ENCODE measurements at places on chromosomes 6 and 20.

GRCh38 chr20:38092915-38093314, 59.4 kb downstream of the RPRD1B start:
- DNase-seq, result no peak

DNA sequence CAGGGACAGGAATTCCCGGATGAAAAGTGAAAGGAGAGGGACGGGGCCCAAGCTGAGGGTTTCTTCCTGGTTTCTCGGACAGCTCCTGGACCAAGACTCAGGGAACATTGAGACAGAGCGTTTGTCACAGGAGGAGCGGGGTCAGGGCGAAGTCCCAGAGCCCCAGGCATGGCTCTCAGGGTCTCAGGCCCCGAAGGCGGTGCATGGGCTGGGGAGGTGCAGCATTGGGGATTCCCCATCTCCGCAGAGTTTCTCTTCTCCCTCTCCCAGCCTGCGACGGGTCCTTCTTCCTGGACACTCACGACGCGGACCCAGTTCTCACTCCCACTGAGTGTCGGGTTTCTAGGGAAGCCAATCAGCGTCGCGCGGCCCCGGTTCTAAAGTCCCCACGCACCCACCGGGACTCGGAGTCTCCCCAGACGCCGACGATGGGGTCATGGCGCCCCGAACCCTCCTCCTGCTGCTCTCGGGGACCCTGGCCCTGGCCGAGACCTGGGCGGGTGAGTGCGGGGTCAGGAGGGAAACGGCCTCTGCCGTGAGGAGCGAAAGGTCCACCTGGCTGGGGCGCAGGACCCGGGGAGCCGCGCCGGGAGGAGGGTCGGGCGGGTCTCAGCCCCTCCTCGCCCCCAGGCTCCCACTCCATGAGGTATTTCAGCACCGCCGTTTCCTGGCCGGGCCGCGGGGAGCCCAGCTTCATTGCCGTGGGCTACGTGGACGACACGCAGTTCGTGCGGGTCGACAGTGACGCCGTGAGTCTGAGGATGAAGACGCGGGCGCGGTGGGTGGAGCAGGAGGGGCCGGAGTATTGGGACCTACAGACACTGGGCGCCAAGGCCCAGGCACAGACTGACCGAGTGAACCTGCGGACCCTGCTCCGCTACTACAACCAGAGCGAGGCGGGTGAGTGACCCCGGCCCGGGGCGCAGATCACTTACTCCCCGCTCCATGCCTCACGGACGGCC, 54.6 kb upstream of the POLR1H start:
- no peak for DNase-seq

DNA sequence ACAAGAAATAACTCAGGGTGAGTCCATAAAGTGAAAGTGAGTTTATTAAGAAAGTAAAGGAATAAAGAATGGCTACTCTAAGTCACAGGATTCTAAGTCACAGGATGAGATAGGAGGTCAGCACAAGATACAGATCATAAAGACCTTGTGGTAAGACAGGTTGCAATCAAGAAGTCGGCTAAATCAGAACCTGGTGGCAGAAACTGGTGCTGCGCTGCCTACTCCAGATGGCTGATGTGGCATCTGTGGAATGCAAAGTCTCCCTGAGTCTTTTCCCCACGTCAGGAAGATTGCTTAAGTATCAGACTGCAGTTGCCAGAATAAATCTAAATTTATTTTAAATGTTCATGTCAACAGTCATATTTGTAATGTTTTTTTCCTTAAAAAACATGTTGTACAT, 10.7 kb upstream of the KCNK15 start:
- no peak for DNase-seq

DNA sequence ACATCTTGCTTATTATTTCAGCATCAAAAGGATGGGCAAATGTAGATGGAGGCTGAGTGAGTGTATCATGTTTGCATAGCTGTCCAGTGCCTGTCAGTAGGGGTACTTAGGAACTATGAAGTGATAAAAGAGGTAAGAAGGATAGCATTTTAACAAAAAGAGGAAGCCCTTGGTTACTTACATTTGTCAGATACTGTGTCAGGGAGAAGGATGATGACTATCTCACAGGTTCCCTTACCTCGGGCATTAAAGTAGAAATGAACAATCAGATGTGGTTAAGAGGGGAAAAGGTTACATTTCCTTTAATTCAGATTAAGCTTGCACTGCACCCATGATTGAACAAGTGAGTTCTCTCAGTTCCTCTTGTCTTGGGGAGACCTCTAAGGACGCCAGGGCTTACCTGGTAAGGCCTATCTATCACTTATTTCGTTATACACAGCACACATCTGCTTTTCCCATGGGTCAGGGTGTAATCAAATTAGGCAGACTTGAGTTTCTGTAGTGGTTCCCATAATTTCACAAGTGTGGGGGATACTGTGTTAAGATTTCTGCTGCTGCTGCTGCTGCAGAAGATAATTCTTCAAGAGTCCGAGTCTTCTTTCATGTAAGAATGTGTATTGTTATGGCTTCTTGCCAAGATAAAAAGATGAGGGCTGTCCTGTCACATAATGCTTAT, 4.5 kb downstream of the FOXO3 start:
- no peak for DNase-seq

- DNase-seq, result no peak
Measured at GRCh38 chr20:34988191-34988540, 32.5 kb downstream of the MYH7B start.

DNA sequence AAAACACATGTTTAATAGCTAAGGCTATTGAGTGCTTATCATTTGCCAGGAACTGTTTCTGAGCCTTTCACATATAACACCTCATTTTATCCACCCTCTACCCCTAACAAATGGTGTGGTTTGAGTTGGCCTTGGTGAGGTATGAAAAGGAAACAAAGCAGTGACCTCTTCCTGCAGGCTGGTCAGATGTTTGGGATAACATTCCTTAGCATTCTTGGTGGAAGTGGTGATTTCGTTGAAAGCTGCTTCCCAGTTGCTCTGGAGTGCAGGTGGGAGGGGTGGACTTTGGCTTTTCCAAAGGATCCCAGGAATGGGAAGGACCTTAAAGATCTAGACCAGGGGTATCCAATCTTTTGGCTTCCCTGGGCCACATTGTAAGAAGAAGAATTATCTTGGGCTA, 41.3 kb downstream of the CARMIL1 start:
- DNase-seq, result no peak

- DNase-seq, result peak; percentile 56
Measured at GRCh38 chr20:43840382-43841070, 74.1 kb upstream of the TOX2 start.

GRCh38 chr6:110090876-110091275, 88.6 kb downstream of the WASF1 start:
- DNase-seq, result no peak

DNA sequence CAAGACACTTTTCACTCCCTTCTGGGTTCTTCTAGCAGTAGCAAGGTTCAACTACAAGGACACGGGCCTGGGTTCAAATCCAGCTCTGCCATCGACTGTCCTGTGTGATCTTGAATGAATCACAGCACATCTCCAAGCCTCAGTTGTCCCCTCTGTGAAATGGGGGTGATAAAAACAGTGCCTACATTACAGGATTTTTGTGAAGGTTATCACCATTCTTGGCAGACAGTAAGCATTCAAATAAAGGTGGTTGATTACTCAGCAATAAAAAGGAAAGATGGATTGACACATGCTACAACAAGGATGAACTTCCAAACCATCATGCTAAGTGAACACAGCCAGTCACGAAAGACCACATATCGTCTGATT, 6.6 kb upstream of the TGM2 start:
- DNase-seq, result no peak
